Neuronal stem cell (in vitro differentiated cells): ENCODE measurements at places on chromosomes 6 and 20.

- H3K36me3 ChIP-seq, result no peaks in the 10 kb centered on the region
- no peaks in the 10 kb centered on the region for H3K27me3 ChIP-seq
- no peak overlapping the region for H3K27ac ChIP-seq
- DNase-seq, result no peak
These were observed 131.4 kb upstream of the SLC2A12 start for GRCh38 chr6:134183844-134184243.

GRCh38 chr6:46876126-46876525, 45.6 kb downstream of the ADGRF5 start:
- H3K27ac ChIP-seq, result no peak overlapping the region
- no peaks in the 10 kb centered on the region for H3K4me1 ChIP-seq
- H3K4me3 ChIP-seq, result no peak overlapping the region
- no peak for DNase-seq
- H3K27me3 ChIP-seq, result no peaks in the 10 kb centered on the region

- H3K4me1 ChIP-seq, result peaks cover 5% of the 10 kb centered on the region
- H3K4me3 ChIP-seq, result no peak overlapping the region
- no peak overlapping the region for H3K27ac ChIP-seq
These were observed 134.2 kb downstream of the PLCB4 start for GRCh38 chr20:9203081-9203447.

DNA sequence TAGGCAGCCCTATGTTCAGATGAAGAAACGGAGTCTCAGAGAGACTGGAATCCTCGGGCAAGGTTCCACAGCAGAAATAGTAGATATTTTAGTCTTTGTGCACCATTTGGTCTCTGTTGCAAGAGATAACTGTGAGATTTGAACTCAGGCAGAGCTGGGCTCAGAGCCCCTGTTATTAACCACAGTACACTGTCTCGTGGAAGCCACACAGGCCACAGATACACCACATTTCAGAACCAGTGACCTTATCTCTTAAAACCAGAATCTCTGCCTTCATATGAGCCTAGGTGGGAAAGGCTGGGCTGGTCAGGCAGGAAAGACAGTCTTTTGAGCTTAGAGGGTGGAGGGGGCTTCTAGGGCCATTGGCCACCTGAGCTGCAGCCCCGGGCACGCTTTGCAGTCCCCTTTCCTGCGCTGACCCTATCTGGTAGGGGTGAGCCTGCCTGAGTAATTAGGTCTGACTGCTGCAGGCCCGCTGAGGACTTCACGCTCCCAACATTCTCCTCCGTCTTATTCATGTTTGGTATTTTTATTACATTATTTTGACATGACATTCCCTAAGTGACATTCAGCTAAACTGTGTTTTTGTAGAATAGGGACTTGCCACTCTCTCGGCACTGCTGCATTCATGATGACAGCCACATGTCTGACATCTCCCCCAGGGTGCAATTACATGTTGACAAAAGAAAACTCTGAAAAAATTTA, 71.1 kb downstream of the KCNB1 start:
- no peak overlapping the region for H3K4me3 ChIP-seq
- no peaks in the 10 kb centered on the region for H3K4me1 ChIP-seq
- H3K36me3 ChIP-seq, result no peaks in the 10 kb centered on the region
- no peak for DNase-seq
- H3K27ac ChIP-seq, result no peak overlapping the region

DNA sequence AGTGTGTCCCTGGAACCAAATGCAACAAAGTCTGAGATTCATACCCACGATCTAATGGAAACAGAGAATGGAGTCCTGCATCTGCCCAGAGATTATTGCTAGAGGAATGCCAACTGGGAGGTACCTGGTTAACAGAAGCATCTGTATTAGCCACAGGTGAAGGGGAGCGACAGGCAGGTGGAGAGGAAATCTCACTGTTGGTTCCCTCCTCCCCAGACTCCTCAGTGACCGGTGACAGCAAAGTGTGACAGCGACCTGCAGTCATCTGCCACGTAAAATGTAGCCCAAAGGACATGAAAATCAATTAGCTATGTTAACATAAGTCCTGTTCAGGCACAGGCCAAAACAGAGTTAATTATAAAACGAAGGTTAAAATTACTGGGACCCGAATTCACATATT, 336.6 kb downstream of the SYNE1 start:
- no peak overlapping the region for H3K27ac ChIP-seq
- DNase-seq, result no peak
- no peaks in the 10 kb centered on the region for H3K36me3 ChIP-seq

- H3K4me3 ChIP-seq, result no peak overlapping the region
- H3K36me3 ChIP-seq, result no peaks in the 10 kb centered on the region
- no peak for DNase-seq
These were observed 105.8 kb downstream of the JAG1 start for GRCh38 chr20:10568032-10568431.

DNA sequence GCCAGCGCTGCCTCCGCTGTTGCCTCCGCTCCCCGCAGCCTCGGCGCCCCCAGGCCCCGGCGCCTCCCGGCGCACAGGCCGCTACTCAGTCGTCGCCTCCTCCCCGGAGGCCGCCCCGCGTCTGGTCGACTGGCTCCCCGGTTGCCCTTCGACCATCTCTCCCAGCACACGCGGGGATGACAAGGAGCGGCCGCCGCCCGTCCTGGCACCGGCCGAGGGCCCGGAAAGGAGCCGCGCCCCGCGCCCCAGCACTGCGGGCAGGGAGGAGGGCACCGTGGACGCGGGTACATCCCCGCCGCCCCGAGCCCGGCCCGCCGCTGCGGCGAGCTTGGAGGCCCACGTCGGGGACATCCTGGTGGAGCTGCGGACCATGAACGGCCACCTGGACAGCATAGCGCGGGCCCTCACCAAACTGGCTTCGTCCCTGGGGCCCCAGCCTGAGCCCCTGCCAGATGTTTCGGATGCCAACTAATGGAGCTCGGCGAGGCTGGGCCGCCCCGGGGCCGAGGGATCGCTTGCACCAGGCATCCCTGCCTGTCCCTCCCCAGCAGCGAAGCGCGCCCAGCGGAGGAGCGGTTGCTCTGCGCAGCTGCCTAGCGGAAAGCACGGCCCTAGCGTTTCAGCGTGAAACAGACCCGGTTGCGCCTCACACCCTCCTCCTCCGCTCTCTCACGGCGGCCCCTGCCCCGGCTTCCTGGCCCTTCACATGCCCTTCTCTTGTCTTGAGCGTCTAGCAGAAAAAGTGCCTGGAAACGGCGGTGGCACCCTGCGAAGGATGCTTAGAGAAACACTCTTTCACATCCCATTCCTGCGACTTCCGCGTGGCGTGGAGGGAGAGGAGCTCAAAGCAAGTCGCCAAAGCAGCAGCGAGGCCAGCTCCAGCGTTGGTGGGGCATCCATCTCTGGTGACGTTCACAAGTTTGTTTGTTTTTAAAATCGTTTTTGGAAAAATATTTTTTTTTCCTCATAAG, 285.8 kb upstream of the SUPT3H start:
- no peaks in the 10 kb centered on the region for H3K27me3 ChIP-seq
- H3K36me3 ChIP-seq, result no peaks in the 10 kb centered on the region
- H3K4me1 ChIP-seq, result peaks cover 8% of the 10 kb centered on the region

GRCh38 chr6:25302677-25303128, 23.5 kb downstream of the CARMIL1 start:
- H3K27me3 ChIP-seq, result no peaks in the 10 kb centered on the region
- H3K4me1 ChIP-seq, result peaks cover 8% of the 10 kb centered on the region
- no peak overlapping the region for H3K27ac ChIP-seq
- H3K36me3 ChIP-seq, result no peaks in the 10 kb centered on the region
- H3K4me3 ChIP-seq, result no peak overlapping the region

- no peaks in the 10 kb centered on the region for H3K36me3 ChIP-seq
- DNase-seq, result no peak
- no peak overlapping the region for H3K27ac ChIP-seq
- H3K4me3 ChIP-seq, result no peak overlapping the region
These were observed 40.6 kb downstream of the DTD1 start for GRCh38 chr20:18628330-18628920.

GRCh38 chr6:170288852-170289179, 2.1 kb downstream of the DLL1 start:
- peak overlapping the region; percentile 82 for H3K4me3 ChIP-seq
- H3K27ac ChIP-seq, result no peak overlapping the region
- no peaks in the 10 kb centered on the region for H3K27me3 ChIP-seq
- no peak for DNase-seq
- peaks cover 60% of the 10 kb centered on the region for H3K4me1 ChIP-seq

DNA sequence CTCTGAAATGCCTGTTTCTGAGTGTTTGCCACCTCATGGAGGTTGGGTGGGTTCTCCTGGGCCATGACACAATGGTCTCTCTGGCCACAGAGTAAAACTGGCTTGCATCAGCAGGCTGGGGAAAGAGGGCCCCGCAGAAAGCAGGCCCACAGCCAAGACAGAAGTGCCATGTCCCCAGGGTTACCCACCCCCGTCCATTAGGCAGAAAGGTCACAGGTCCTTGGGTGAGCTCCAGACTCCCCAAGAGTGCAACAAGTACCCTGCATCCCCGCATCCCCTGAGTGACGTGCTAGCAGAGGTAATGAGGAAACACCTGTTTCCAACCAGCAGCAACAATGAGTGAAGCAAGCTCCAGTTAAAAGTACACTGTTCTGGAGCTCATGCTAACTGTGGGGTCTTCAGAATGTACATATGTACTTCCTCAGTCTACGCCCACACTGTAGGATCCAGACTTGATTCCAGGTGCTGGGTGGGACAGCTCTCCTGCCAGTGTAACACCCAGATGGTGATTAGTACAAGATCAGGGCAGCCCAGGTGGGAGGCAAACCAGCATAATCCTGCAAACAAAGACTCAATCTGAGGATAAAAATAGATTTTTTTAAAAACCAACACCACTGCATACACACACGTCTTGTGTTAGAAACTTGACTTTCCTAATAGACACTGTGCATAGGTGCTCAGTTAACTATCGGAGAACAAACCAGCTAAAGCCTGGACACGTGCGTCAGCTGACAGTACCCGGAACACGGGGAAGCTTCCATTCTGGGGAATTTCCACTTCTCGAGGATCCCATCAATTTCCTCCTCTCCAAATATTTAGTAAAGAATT, 31.5 kb downstream of the RRBP1 start:
- no peaks in the 10 kb centered on the region for H3K36me3 ChIP-seq
- DNase-seq, result no peak
- H3K27me3 ChIP-seq, result no peaks in the 10 kb centered on the region
- no peak overlapping the region for H3K4me3 ChIP-seq
- H3K4me1 ChIP-seq, result peaks cover 9% of the 10 kb centered on the region

DNA sequence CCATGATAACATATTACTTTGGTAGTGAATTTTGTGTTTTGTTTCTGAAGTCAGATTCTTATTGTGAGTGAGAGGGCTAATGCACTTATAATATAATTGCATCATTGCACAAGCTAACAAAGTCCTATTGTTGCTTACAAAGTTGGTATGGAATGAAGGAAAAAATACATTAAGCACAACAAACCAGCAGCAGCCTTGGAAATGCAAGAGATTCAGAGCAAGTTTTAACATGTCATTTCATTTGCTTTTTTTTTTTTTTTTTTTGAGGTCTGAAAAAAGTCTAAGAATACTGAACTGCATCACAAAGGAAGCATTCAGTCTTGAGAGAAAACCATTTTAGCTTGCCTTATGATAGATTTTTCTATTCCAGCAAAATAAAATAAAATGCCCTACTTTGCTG, 57.6 kb downstream of the PLCB4 start:
- H3K27me3 ChIP-seq, result no peaks in the 10 kb centered on the region
- no peak overlapping the region for H3K4me3 ChIP-seq
- H3K4me1 ChIP-seq, result no peaks in the 10 kb centered on the region
- no peak for DNase-seq
- no peak overlapping the region for H3K27ac ChIP-seq

DNA sequence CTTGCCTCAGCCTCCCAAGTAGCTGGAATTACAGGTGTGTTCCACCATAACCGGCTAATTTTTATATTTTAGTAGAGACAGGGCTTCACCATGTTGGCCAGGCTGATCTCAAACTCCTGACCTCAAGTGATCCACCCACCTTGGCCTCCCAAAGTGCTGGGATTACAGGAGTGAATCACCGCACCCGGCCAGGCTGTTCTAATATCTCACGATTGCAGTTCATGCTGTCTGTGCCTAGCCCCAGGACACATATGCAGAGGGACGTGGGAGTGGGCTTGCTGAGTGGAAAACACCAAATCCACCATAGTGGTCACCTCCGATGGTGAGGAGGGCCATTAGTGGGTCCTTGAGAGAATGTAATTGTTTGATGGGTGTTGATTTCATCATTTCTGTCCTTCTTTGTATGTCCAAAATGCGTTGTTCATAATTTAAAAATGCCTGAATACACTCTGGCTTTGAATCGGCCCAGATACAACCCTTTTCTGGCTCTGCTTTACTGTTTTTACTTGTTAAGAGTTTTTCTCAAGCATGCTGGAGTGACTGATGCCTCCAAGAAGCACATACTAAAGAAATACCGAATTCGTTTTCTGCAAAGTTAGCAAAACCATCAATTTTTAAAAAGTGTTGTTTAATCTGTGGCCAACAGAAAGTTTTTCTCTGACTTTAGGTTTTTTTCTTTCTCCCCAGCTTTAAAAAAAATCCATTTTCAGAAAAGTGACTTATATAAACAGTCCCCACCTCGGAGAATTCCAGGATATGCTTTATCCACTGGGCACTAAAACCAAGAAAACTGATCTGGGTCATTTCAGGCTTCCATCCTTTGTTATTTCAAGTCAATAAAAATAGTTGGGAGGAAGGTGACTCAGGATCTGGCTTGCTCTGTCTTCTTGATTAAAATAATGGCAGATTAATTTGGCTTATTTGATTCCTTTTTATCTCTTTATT, 18.8 kb upstream of the RALGAPA2 start:
- peaks cover 2% of the 10 kb centered on the region for H3K4me1 ChIP-seq
- no peak overlapping the region for H3K27ac ChIP-seq
- no peaks in the 10 kb centered on the region for H3K27me3 ChIP-seq
- no peak for DNase-seq

DNA sequence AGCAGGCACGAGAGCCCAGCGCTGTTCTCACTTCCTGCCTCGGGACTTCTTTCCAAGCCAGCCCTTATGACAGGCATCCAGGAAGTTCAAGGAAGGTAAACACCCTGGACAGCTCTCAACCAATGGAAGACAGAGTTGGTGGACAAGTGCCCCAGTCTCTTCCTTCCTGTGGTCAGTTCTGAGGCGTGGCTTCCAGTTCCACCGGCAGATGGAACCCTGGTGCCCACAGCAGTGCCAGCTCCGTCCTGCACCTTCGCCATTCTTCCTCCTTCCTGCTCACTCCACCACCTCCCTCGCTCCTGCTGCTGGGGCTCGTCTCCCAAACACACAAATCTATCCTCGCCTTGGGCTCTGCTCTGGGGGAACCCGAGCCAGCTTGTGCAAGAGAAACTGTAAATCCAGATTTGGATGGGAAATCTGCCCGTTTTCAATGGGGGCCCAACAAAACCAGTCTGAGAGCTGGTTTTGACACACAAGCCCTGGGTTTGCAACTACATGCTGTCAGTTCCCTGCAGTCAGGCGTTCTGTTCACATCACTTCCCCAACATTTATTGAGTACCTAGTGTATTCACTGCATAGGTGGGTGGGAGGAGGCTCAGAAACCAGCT, 162.7 kb downstream of the GRM4 start:
- H3K36me3 ChIP-seq, result no peaks in the 10 kb centered on the region
- DNase-seq, result no peak
- no peak overlapping the region for H3K4me3 ChIP-seq
- peaks cover 1% of the 10 kb centered on the region for H3K4me1 ChIP-seq
